ENCODE measurements at places on chromosomes 3 and 15.

DNA sequence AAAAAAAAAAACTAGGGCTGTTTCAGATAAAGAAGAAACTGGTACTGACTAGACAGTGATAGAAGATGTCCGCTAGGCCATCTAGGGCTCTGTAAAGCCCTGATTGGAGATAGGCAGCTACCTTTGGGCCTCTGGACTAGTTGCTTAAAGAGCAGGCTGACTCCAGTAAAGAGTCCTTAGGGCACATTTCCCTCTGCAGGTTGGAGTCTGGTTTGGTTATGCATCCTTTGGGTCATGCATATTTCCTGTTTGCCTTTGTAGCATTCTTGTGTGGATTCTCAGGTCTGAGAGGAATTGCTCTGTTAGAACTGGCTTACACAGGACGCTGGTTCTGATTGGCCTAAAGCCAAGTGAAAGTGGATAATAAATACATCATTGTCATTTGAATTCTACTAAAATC lies 165.5 kb upstream of the LRRN1 start:
- no peak for DNase-seq

DNA sequence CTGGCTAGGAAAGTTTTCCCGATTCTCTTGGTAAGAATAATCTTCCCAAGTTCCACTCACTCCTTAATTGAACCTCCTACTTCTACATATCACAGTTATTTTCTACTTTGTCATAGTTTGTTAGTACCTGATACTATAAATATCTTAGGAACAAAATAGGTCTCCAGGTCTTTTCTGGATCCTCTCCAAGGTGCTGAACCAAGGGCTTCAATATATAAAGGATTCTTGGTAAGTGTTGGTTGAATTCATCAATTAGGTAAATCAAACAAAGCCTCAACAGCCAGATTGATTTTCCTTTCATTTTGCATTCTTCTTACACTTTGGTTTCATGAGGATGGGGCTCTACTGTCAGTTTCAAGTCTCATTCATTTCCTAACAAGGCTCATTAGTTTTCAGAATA lies 27.6 kb upstream of the RTP4 start:
- DNase-seq = no peak

- no peak for DNase-seq
These were observed 34.0 kb upstream of the CCK start for GRCh38 chr3:42300013-42300412.

DNA sequence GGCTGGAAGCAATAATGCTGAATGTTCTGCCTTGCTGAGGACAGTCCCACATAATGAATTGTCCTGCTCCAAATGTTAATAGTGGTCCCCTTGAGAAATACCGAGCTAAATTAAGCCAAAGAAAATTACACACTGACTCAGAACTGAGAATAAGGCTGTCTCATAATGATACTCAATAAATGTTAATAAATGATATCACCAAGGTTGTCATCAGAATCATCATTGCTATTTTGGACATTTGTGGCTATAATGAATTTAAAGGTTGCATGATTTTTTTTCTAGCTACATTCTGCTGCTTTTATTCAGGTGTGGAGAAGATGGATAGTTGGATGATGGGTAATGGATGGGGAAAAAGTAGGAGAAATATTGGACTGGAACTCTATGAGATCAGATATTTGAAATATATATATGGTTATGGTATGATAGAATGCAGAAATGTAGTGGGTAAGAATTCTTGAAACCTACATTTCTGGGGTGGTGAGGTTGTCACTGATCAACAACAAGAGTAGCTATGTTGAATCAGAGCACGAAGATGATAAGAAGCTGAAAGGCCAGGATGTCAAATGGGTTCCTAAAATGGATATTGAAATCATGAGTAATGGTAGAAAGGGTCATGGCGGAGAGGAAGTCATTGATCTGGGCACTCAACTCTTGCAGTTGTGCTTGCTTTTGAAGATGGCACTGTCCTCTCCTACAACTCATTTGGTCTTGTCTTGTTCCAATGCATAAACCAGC lies 12.8 kb downstream of the CHST2 start:
- no peak for DNase-seq

DNA sequence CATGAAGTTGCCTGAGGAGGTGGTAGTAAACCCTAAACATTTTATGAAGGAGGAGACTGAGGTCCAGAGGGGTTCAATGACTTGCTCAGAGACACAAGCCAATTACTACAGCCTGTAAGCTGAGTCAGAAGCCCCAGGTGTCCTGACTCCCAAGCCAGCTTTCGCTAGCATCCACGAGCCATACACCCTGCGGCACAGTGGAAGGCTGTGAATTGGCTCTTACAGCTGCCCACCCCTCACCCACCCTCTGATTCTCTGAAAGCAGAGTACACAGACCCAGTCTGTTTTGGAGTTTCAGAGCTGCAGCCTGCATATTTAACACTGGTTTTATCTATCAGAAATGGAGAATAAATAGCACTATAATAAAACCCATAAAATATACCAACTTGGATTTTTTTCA lies 253.4 kb downstream of the IGSF11 start:
- DNase-seq = no peak

GRCh38 chr15:79170256-79170664 lies 79.7 kb upstream of the RASGRF1 start:
- no peak for DNase-seq

DNA sequence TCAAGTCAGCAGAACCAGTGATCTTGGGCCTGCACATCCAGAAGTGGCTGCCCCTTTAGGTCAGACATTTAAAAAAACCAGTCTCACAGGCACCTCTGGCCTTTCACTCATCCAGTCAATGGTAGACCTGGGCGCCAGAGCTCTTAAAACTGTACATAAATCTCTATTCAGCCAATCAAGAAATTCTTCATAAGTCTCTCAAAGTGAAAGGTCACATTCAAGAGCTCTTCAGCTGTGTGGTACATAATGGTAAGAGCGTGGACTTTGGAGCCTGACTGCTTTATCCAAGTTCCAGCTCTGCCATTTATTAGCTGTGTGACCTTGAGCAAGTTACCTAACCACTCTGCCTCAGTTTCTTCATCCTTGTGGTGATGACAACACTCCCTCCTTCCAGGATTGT lies 22.3 kb upstream of the MORF4L1 start:
- DNase-seq = no peak

GRCh38 chr15:85421116-85421925 lies 40.9 kb downstream of the AKAP13 start:
- no peak for DNase-seq

DNA sequence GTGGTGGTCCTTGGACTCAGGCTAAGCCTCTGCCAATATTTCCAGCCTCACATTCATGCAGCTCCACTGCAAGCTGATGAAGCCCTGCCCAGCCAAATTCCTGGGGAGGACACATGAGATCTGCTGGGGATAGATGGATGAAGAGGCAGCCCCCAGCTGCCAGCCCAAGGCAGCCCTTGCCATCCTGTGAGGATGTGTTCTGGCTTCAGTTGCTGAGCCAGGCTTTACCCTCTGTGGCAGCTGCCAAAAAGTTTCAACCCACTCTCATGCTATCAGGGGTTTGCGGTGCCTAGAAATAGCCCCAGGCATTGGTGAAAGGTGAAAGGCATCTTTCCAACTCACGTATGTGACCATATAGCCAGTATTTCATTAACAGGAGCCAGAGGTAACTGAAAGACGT lies 37.6 kb downstream of the C2CD4A start:
- DNase-seq = no peak

DNA sequence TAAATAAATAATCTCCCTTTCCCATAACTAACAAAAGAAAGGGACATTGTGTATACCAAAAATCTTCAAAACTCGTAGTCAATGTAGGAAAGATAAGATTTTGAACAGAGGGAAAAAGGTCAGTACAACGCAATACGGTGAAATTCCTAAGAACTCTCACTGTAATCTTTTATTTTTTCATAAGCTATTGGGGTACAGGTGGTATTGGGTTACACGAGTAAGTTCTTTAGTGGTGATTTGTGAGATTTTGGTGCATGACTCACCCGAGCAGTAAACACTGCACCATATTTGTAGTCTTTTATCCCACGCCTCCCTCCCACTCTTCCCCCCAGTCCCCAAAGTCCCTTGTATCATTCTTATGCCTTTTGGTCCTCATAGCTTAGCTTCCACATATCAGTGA lies 718.0 kb downstream of the TBL1XR1 start:
- no peak for DNase-seq

GRCh38 chr3:114829783-114830182 lies 317.3 kb downstream of the ZBTB20 start:
- no peak for DNase-seq

- no peak for DNase-seq
These were observed 141.2 kb upstream of the GADL1 start for GRCh38 chr3:31035681-31036080.

- no peak for DNase-seq
These were observed 507.6 kb downstream of the NR2F2 start for GRCh38 chr15:96838081-96838480.

DNA sequence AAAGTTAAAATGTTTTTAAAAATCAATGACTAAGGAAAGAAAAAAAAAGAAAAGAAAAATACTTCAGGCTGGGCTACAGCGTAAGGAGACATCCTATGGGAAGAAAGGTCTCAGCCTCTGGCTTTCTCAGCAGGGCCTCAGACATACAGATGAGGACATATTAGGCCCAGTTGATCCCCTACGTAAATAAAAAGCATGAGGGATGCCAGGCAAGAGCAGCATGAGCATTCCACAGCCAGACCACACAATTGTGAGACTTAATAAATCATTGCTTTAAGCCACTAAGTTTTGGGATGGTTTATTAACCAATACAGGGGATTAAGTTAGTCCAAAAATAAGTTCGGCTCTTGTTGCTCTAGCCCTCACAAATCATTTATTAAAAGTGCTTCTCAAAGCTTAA lies 394.1 kb upstream of the NECTIN3 start:
- DNase-seq = no peak

- no peak for DNase-seq
These were observed 39.8 kb downstream of the CHDH start for GRCh38 chr3:53806182-53807116.

DNA sequence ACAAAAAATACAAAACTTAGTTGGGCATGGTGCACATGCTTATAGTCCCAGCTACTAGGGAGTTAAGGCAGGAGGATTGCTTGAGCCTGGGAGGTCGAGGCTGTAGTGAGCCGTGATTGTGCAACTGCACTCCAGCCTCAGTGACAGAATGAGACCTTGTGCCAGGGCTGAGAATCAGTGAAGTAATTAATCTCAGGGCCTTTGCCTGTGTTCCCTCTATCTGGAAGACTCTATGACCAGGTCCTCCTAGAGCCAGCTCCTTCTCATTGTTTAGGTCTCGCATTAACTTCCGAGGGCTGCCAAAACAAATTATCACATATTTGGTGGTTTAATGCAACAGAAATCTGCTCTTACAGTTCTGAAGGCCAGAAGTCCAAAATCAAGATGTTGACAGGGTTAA lies 41.4 kb upstream of the FLNB start:
- DNase-seq = no peak

GRCh38 chr15:45611305-45611704 lies 23.5 kb upstream of the SQOR start:
- no peak for DNase-seq

DNA sequence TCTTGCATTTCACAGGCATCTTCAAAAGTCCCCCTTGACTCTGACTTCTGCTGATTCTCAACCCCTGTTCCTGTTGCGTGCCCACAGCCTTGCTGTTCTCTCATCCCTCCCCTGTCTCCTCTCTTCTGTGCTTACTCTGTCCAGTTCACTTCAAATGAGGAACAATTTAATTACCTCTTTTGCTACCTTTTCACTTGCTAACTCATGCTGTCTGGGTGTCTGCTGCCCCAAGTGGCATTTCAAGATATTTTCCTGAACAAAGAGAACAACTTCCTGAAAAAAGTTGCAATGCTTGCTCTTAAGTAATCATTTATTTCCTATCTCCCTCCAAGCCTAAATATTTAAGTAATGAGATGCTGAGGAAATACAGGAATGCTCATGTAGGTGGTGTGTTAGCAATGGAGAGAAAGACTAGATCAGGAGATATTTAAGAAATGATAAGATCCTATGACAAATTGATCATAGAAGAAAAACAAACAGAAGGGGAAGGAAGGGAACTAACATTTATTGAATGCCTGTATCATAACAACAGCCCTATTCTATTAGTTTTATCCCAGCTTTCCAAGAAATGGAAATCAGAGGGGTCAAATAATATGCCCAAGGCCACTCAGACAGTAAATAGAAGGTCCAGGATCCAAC lies 42.2 kb downstream of the SV2B start:
- DNase-seq = no peak

GRCh38 chr3:10417847-10418246 lies 87.5 kb downstream of the ATP2B2 start:
- DNase-seq = no peak

- no peak for DNase-seq
These were observed 57.0 kb downstream of the NEK10 start for GRCh38 chr3:27312044-27312668.

GRCh38 chr15:42456971-42457370 lies 34.0 kb downstream of the ZNF106 start:
- no peak for DNase-seq

DNA sequence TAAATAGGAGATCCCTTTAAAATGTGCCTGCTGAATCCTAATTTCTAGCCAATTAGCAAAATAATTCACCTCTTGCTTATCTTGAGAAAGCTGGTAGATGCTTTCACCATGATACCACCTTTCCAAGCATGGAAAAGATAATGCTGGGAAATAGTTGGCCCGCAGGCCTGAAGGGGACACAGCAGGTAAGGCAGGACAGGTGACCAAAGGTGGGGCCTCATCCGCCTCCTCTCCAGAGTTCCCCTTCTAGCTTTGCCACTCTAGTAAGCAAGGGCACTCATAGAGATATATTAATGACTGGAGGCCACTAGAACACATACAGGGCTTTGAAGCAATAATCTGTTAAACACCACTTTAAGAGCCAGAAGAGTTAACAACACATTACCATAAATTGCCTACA lies 45.5 kb downstream of the SATB1 start:
- no peak for DNase-seq

- DNase-seq = no peak
These were observed 34.9 kb upstream of the GPR160 start for GRCh38 chr3:170002879-170003278.

DNA sequence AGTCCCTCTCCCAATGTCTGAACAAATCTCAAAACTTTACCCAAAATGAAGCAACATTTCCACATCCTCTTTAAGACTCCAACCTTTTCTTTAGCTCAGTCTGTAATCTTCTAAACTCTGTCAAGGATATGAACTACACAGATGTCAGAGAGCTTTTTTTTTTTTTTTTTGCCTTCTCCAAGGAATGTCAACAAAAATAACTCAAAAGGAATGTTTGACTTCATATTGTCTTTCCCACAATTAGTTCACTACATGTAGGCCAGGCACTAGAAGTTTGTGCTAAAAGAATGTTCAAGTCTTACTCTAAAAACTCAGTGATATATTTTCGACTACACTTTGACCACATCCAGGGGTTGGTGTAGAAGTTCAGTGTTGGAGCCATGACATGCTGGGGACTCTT lies 37.1 kb downstream of the ADAMTS9 start:
- no peak for DNase-seq

- DNase-seq = no peak
These were observed 27.8 kb downstream of the IL5RA start for GRCh38 chr3:3082234-3082924.

- DNase-seq = no peak
These were observed 49.4 kb downstream of the MYZAP start for GRCh38 chr15:57640930-57641682.

GRCh38 chr3:15107075-15107947 lies 8.4 kb upstream of the RBSN start:
- no peak for DNase-seq
